ENCODE measurements at places on chromosomes 6 and 20.
A peak's percentile ranks its signal among the peaks of the same experiment; 100 is the strongest.

GRCh38 chr6:49264909-49265308 lies 198.1 kb downstream of the MMUT start:
- no peak for DNase-seq

DNA sequence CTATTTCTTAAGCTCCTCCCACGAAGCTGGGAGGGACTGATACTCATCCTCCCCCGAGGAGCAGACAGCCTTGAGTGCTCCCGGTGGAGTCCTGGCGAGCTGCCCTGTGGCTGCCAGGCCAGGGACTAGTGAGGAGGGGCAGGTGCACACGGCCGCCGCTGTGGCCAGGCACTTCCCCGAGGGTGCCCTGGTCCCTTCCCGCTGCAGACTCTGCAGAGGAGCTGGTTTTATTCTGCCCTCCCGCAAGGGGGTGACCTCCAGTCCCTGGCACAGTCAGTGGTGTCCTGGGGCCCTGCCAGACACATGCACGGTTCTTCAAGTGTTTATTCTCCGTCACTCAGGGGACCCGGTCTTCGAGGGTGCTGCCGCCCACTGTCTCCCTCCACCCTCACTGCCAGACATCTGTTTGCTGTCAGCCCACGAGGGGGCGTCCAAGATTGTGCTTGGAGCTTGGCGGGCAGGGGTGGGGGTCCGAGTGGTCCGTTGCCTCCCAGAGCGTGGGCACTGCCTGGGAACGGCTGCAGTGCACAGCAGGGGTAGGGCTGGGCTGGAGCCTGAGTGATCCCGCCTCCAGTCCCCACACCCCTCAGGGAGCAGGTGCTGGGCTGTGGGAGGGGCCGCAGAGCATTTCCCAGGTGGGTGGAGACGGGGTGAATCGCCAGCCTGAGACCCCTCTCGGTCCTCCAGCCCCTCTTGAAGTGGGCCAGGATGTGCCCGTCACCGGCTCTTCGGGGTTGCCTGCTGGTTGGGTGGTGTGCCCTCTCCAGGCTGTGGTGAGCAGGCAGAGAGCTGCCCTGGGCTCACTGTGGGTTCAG lies 3.1 kb upstream of the CABLES2 start:
- DNase-seq = no peak

DNA sequence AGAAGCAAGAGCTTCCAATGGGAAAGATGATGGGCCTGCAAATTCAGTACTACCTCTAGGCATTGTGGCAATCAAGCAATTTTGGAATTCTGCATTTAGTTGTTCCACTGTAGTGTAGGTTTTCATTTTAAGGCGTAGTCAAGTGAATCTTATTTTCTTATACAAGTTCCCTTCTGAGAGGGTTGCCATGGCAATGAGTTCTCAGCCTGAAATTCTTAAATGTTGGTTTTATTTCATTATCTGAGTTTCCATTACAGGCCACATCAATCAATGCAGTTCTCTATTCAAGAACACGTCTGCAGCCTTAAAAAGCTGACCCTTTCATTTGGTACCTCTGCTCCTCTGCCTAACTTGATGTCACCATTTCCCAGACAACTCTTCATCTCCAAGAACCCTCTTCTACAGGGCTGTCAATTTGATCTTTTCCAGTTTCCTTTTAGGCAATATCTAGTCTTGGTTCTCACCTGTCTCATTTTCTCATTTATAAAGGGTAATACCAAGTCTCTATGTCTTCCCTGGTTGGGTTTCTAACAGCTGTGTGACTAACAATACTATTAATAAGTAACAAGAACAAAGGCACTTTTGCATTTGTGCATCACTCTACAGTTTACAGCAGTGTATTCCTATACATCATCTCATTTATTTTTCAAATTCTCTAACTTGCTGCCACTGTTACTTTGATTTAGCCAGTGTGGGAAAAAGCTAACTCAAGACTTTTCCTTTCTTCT lies 898.2 kb upstream of the FLRT3 start:
- no peak for DNase-seq

- no peak for DNase-seq
These were observed 37.8 kb upstream of the MARCKS start for GRCh38 chr6:113819169-113819830.

DNA sequence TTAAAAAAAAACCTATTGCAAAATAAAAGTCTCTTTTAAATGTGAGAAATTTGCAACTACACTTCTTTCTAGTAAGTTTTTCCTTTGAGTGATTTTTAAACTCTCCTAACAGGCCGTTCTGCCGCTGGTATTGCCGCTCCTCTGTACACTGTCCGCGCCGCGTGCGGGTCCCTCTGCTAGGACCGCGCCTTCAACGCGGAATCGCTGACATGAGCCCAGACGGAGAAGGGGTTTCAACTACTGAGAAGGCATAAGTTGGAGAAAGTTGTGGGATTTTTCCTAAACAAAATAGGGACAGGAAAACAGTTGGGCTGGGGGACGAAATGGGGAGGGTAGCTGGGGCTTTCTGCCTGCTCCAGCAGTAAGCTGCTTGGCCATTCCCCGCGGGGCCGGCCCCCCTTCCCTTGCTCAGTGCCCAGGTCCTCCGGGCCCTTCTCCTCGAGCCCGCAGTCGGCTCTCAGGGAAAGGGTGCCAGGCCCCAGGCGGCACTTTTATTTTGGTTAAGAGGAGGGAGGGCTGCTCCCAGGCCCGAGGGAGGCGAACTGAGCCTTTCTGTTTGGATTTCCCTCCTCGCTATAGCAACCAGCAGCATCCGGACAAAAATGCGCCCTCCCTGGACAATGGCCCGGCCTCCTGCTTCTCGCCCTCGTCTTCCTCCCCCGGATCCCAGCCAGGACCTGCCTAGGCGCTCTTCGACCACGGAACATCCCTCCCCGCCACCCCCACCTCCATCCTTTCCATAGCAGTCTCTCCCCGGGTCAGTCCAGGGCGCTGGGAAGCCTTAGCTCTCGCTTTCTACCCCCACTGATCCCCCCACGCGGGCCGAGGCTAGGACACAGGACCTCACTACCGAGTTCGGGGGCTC lies 6.8 kb upstream of the POU3F2 start:
- no peak for DNase-seq

GRCh38 chr6:151141685-151142084 lies 98.1 kb upstream of the AKAP12 start:
- DNase-seq = no peak

DNA sequence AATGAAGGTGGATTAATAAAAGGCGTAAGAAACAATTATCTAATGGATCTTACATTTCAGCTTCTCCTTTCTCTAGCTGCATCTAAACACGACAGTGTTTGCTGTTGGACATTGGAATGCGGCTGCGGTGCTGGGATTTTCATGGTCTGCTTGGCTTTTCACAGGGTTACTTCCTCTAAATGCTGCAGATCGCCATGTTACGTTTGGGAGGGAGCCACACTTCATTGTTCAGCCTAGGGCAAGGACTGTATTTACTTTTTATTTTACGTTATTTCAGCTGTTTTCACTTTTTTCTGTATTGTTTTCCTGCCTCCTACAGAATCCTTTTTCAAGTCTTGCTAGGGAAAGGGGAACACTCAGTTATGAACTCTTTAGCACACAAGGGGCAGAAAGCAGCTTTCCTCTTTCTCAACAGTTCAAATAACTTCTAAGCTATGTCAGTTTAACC lies 97.9 kb upstream of the MTHFD1L start:
- DNase-seq = no peak

- DNase-seq = no peak
These were observed 612.3 kb upstream of the BTBD3 start for GRCh38 chr20:11305406-11305805.

GRCh38 chr6:89387516-89388201 lies 24.4 kb downstream of the RRAGD start:
- DNase-seq = no peak

GRCh38 chr20:5770231-5770986 lies 20.2 kb downstream of the SHLD1 start:
- DNase-seq = no peak

DNA sequence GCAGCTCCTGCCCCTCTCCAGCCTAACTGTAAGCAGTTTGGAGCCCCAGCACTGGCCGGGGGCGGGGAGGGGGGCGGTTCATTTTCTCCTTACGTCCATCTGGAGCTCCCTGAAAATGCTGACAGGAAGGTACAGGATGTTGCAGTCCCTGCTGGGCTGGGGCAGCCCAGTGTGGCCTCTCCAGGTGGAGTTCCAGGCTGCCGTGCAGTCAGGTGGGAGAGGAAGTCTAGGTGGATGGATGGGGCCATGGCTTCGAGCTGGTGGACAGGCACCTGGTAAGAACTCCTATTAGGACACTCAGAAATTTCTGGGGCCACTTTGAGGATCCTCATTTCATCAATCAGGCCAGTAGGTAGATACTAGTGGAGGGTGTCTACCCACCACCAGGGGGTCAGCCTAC lies 295.2 kb downstream of the CDH26 start:
- DNase-seq = no peak

- DNase-seq = no peak
These were observed 35.3 kb downstream of the FOXQ1 start for GRCh38 chr6:1347161-1347560.

- DNase-seq = no peak
These were observed 50.4 kb downstream of the GNAS-AS1 start for GRCh38 chr20:58800134-58800871.

- DNase-seq = no peak
These were observed 314.1 kb downstream of the QKI start for GRCh38 chr6:163728442-163729126.

- DNase-seq = no peak
These were observed 211.6 kb upstream of the SNX9 start for GRCh38 chr6:157611406-157611805.

- no peak for DNase-seq
These were observed 1.6 kb downstream of the MYLIP start for GRCh38 chr6:16130437-16130891.

DNA sequence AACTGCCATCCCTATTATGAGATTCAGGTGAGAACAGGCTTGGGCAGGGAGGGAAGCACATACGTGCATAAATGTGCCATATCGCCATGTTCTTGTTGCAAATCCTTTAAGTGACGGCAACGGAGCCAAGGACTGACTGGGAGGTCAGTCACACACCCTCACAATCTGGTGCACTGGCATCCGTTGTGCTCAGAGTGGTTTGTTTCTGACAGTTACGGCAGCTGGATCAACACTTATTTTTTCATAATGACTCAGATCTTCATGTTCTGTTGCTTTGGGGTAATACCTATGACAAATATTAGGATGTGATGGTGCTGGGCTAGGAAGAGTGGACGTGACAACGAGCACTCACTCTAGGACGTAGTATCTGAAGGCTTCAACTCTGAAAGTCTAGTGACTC lies 56.2 kb upstream of the PREP start:
- no peak for DNase-seq

- DNase-seq = no peak
These were observed 511.9 kb downstream of the KIF16B start for GRCh38 chr20:16061351-16061750.

- no peak for DNase-seq
These were observed 240.8 kb upstream of the QKI start for GRCh38 chr6:163173741-163174140.

- no peak for DNase-seq
These were observed 216.8 kb upstream of the DTNBP1 start for GRCh38 chr6:15879371-15880261.

- DNase-seq = no peak
These were observed 23.1 kb downstream of the FBXL4 start for GRCh38 chr6:98924647-98925046.

- DNase-seq = no peak
These were observed 18.1 kb downstream of the NPEPL1 start for GRCh38 chr20:58710481-58711265.

GRCh38 chr20:46551522-46552381 lies 1.3 kb upstream of the OCSTAMP start:
- DNase-seq = no peak

- DNase-seq = peak; percentile 60
These were observed 46.0 kb downstream of the SIRPA start for GRCh38 chr20:1941226-1941625.

GRCh38 chr6:136961848-136962247 lies 39.7 kb downstream of the SLC35D3 start:
- DNase-seq = no peak

DNA sequence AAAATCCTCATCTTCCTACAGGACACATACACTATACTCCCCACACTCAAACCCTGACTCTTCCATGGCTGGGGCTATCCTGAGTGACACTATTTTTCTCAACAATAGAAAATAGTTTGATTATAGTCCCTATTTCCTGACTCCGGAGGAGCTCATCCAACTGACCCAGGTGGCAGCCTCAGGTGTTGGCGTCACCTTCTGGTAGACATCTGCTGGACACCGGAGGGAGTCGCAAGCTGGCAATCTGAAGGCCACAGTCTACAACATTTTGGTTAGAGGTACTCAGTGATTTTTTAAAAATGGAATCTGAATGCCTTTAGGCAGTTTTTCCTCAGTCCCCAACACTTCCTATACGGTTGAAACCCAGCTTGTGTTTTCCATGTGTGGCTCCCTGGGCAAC lies 32.2 kb upstream of the OCSTAMP start:
- no peak for DNase-seq

- no peak for DNase-seq
These were observed 22.6 kb downstream of the MOCS1 start for GRCh38 chr6:39911513-39912125.

DNA sequence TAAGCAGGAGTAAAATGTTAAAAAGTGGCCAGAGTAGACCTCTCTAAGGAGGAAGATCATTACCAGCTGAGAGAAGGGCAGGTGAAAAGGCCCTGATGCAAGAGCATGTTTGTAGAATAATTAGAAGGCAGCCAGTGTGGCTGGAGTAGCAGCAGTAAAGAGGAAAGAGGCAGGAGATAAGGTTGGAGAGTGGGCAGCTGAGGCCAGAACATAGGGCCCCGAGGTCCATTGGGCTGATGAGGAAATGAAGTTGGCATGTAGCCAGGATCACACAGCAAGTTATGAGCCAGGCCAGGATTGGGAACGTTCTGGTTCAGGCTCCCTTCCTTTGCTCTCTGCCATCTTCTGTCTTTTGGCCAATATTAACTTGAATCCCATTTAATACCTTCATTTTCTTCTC lies 51.6 kb downstream of the RALY start:
- no peak for DNase-seq

DNA sequence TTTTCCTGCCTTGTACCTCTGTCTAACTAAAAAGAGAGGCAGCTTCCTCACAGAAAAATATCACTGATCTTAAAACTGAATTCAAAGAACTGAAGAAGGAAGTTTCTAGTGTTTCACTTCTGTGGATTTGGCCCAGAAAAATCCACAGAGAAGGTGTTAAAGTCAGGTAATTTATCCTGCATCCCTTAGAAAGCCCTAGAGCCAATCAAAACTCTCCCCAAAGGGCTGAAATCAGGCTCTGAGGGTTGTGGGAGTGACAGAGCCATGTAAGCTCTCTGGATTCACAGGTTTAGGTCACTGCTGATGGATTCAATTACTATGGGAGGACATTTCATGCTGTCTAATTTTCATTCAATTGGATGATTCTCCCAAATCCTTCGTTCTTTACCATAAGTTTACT lies 152.3 kb downstream of the OR2B2 start:
- DNase-seq = no peak

DNA sequence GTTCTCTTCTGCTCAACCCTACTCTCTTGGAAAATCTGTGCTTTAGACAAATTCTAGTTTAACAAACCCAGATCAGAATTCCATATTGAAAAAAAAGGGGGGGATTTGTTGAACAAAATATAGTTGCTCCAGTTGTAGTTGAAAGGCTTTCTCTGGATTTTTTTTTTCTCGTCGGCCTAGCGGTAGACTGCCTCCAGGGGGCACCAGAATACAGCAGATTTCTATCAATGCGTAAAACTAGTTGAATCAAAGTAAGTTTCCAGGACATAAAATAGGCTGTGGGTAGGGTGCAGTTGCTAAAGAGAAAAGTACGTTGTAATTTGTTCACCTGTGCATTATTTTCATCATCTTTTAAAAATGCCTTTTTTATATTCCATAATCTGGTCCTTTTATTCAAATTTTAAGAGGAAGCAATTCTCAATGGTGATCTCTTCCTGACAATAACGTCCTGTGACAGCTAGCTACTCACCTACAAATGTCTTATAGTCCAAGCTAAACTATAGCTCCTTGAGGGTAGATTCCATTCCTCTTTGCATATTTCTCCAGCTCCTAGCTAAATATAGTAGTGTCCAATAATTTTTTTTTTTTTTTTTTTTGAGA lies 105.4 kb downstream of the PERP start:
- peak; percentile 48 for DNase-seq
